Activated CD4-positive, CD25-positive, alpha-beta regulatory T cell (primary cell): ENCODE measurements at places on chromosomes 1 and 21.

- DNase-seq: peak; percentile 19
Measured at GRCh38 chr1:84122780-84123382, 21.2 kb upstream of the PRKACB start.

- DNase-seq: no peak
Measured at GRCh38 chr1:214676747-214677146, 73.8 kb downstream of the CENPF start.

DNA sequence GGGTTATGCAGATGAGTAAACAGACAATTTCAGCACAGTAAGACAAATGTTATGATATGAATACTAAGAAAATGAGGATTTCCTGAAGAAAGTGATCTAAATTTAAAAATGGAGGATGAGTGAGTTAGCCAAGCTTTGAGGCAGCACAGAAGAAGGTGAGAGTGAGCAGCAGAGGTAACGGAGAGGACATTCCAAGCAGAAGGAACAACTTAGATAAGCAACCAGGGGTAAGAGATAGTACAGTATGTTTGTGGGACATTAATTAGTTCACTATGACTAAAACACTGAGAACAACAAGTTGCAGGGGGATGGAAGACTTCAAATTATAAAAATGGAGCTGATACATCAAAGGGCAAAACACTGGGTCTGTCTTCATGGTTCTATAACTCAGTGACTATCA is 22.8 kb downstream of the PRPF38A start:
- no peak for DNase-seq

DNA sequence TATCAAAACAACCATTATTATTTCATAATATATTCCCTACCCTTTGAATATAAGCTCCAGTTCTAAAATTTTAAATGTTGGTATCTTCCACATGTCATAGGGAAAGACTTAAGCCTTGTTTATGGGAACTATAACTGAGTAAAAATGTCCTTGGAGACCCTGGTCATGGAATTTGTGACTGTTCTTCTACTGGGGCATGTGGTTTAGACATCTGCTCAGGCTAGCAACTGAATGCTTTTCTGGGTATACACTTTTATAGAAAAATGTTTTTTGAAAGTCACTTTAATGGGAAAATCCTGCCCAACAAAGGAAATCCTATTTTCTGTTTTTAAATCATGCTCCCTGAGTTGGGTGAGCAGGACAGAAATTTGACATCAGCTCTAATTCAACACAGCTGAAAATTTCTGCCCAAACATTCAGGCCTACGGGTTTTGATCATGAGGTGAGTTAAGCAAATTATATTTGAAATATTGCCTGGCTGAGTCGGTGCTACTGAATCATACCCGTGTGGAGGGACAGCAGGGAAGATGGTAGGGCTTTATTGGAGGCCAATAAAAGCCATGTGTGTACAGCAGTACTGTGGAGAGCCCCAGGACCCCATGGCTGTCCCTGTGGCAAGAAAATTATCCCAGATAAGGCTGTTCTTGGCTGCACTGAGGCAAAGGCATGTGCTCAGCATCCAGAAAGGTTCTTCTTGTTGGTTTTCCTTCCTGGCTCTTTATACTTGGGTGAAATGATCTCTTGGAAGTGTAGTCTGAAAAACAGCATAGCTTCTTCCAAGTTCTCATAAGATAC is 391.8 kb downstream of the DISC1 start:
- DNase-seq: no peak

DNA sequence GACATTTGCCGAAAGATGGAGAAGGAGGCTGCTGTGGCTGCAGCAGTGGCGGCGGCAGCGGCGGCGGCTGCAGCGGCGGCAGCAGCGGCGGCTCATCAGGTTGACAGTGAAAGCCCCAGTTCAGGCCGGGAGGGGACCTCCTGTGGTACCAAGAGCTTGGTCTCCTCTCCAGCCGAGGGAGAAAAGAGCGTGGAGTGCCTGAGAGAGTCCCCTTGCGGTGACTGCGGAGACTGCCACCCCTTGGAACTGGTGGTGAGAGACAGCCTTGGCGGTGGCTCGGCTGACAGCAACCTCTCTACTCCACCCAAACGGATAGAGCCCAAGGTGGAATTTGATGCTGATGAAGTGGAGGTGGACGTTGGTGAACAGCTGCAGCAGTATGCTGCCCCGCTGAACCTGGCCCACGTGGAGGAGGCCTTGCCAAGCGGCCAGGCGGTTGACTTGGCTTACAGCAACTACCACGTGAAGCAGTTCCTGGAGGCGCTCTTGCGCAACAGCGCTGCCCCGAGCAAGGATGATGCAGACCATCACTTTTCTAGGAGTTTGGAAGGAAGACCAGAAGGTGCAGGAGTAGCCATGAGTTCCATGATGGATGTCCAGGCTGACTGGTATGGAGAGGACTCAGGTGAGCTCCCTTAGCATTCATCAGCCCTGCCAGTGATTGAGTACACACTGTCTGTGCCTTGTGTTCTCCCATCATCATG is 6.3 kb downstream of the ZBTB8B start:
- no peak for DNase-seq

GRCh38 chr1:197838836-197839235 is 63.6 kb upstream of the DENND1B start:
- no peak for DNase-seq

DNA sequence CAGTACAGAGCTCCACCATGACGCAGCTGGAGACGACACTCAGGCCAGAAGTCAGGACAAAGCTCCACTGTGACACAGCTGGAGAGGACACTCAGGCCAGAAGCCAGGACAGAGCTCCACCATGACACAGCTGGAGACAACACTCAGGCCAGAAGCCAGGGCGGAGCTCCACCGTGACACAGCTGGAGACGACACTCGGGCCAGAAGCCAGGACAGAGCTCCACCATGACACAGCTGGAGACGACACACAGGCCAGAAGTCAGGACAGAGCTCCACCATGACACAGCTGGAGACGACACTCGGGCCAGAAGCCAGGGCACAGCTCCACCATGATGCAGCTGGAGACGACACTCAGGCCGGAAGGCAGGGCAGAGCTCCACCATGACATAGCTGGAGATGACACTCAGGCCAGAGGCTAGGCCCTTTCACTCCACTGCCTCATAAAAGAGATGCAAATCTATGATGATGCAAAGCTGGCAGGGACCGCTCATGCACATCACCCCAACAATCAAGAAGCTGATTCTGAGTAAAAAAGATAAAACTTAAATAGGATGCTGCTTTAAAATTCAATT is 13.6 kb upstream of the OR2B11 start:
- DNase-seq: no peak

DNA sequence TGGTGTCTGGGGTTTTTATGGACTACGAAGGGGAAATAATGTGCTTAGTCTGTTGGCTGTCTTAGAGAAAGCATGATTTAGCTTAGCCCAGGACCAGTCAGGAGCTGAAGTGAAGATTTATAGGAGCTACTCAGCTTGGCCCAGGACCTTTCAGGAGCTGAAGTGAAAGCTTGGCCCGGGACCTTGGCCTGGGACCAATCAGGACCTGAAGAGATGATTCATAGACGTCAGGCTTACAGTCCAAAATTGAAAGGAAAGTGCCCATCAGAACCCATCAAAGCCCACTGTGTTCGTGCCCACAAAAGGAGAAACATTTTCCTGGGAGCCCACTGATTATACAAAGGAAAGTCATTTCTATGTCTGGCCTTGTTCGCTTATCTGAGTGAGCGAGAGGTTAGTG is 35.6 kb downstream of the MSTO1 start:
- DNase-seq: no peak

GRCh38 chr1:39657402-39657801 is 14.5 kb downstream of the NT5C1A start:
- no peak for DNase-seq
